GM23338 (cell line): ENCODE measurements at places on chromosomes 1 and 21. TPM values are rescaled to one million over a fixed set of nuclear protein-coding genes. Genes with fewer than 3 reads are reported as not detected.
A peak's percentile ranks its signal among the peaks of the same experiment; 100 is the strongest.

DNA sequence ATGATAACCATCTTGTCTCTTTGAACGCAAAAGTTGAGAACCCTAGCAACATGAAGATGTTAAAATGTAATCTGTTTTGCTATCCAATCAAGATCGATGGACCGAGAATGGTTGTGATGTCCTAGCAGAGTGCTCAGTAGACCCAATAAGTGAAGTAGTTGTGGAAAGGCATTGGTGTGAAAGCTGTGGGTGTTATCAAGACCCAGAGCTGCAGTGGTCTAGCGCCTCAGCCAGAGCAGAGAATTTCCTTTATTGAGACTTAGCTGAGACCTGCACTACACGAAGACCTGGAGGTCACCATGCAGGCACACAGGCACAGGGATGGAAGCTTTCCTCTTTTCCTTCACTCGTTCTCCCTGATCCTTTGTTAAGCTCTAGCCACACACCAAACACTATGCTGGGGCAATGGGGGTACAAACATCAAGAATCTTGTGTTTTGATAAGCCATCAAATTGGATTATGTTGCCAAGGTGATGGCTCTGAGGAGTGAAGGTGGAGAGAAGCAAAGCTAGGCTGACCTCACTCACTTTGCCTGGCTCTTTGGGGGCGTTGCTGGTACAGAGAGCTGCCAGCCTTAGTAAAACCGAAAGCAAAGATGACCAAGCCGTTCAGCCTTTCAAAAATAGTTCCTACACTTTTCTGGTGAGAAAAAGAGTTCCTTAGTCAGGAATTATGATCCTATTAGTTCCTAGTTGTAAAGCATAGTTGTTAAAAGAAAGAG, 24.1 kb downstream of the METTL13 start:
- no peak for DNase-seq

- DNase-seq, result peak; percentile 97
These were observed 5.5 kb upstream of the FOXD2 start for GRCh38 chr1:47432071-47433036.

DNA sequence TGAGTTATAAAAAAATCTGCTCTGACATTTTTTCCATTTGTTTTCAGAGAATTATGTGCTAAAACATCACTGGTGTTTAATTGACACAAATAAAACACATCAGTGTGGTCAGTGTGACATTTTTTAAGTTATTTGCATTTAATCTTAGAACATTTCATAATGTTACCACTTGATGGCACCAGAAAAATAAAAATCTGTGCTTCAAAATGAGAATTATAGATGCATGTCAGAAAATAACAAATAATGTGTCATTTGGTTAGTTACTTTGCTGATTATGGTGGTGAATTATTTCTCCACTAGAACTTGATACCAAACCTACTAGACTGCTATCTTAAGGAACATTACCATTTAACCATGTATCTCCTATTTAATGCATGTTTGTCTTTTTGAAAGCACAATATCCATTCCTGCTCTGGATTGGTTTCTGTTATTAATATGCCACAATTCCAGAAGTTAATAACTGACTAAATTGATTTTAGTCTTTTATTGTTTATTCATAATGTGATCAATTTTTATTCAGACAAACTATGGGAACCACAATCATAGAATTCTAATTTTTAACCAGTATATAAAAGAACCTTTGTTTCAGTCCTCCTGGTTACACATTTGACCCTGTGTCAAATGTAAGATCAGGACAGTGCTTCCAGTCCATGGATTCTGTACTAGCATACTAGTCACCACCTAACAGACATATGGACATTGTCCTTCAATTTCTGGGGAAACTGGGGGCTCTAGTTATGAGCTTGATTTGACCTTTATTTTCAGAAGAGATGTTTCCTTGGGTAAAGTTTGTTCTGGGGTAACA, 81.0 kb downstream of the RPS6KC1 start:
- DNase-seq, result no peak

- DNase-seq, result no peak
These were observed 816.9 kb downstream of the PLA2G4A start for GRCh38 chr1:187645651-187646050.

DNA sequence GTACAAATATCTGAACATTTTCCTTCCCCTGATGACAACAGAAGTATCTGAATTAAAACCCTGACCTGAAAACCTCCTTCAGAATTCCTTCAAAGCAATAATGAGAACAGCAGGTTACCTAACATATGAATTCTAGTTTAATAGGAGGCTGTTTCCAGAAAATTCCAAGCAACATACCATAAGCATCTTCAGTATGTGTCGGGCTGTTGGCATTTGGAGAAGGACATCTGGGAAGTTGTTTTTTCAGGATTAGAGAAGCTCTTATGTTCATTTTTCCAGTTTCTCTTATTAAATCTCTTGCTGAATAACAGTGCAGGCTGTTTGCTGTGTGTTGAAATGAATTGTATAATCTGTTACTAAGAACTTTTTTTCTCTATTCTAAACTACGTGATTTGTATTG, 101.5 kb downstream of the PLA2G4A start:
- no peak for DNase-seq

GRCh38 chr1:173395762-173396161, 81.4 kb upstream of the PRDX6 start:
- no peak for DNase-seq

GRCh38 chr1:219020386-219020785, 153.3 kb upstream of the LYPLAL1 start:
- no peak for DNase-seq

DNA sequence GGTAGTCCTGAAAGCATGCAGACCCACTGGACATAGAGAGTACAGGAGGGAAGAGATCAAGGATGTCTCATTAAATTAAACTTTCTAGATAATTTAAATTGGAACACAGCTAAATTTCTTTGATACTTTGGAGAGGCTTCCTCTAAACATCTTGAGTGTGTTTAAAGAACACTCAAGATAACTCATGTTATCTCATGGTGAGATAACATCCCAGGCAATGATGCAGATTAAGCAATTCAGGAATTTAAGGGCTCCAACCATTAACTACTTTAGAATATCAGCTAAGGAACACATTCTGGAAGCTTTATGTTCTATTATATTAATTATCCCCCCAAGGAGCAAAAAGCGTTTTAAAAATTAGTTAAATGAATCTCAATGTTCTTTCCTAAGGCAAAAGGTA, 289.2 kb upstream of the RUNX1 start:
- no peak for DNase-seq

DNA sequence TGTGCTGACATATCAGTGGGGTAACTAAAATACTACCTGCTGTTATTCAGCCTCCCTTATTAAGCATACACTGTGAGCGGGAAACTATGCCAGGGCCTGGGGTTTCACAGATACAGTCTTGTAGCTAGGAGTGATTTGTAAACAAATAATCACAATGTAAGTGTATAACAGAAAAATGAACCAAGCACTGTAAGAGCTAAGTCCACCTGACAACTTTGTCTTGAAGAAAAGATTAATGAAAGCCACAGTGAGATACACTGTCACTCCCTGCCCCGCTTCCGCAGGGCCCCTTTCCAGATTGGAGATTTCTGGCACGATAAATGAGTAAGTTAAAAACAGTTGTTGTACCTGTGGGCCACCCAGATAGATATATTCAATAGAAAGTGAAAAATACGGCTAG, 4.8 kb downstream of the RCAN3 start:
- DNase-seq, result peak; percentile 35

- no peak for DNase-seq
These were observed 40.8 kb downstream of the DSTYK start for GRCh38 chr1:205170532-205171269.

- no peak for DNase-seq
These were observed 14.6 kb downstream of the FAM151A start for GRCh38 chr1:54608566-54609230.

DNA sequence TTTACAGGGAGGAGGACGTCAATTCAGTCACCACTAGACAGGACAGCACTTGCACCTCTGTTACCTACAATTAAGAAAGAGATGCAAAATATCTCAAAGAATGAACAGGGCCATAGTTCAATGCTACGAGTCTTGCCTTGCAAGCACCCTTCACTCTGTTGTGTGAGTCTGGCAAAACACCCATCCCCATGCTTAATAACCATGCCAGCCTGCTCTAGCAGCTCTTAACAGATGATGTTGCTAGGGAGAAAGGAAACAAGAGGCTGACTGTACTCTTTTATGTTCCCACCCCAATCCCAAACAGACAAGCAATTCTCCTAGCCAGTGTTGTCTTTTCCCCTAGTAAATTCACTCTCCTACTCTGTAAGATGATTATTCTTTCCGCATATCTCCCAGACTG, 5.3 kb downstream of the CBR1 start:
- DNase-seq, result no peak

CFH gene
- not detected in 2 replicates for total RNA-seq

DMRTA2 gene
- 0.07 TPM in 1 of 2 replicates, not detected in the other for total RNA-seq

HCN3 gene
- 3.5 and 4.9 TPM in 2 replicates for total RNA-seq

TMEM54 gene
- 11.7 and 13.6 TPM in 2 replicates for total RNA-seq

RERE gene
- total RNA-seq, result 157 and 170 TPM in 2 replicates

CELA2A gene
- total RNA-seq, result not detected in 2 replicates
